ACHN (cell line): ENCODE measurements at places on chromosomes 16 and 17.

- DNase-seq: no peak
Measured at GRCh38 chr17:29862951-29863350, 67.1 kb downstream of the SSH2 start.

DNA sequence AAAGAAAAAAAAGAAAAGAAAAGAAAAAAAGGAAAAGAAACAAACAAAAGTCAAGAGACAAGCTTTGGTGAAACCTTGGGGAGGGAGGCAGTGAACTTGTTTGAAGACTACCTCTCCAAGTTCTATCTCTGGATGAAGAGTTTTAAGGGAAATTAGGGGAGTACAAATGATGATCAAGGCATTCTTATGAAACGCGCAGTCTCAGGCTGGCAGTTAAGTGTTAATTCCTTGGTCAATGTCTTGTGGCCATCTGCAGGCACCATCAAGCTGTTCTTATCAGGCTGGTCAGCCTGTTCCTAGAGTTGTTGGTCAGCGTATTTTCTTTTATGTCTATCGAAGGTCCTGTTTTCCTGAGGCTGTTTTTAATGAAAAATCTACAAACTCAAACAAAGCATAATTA is 8.2 kb upstream of the DRG2 start:
- DNase-seq: no peak

DNA sequence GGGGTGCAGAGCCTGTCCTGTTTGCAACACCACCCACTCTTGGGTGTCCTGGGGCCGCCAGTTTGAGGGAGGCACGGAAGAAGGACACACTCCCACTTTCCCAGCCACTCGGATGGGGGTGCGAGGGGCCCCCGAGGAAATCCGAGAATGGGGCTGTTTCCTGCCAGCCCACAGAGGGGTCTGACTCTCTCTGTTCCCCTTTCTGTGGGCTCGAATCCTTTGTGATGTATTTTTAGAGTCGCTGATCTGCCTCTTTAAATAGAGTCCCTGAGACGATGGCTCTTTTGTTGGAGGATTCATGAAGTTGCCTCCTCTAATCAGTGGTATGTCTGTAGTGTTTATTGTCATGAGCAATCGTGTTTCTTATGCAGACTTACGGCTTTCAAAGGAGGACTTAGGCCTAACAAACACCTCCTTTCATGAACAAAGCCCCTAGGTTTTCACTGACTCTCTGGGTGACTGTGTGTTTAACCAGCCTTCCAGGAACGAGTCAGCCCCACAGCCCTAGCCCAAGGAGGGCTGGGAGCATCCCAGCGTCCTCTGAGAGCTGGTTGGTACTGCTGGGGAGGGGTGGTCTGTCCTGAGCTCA is 29.1 kb downstream of the CIBAR2 start:
- no peak for DNase-seq

DNA sequence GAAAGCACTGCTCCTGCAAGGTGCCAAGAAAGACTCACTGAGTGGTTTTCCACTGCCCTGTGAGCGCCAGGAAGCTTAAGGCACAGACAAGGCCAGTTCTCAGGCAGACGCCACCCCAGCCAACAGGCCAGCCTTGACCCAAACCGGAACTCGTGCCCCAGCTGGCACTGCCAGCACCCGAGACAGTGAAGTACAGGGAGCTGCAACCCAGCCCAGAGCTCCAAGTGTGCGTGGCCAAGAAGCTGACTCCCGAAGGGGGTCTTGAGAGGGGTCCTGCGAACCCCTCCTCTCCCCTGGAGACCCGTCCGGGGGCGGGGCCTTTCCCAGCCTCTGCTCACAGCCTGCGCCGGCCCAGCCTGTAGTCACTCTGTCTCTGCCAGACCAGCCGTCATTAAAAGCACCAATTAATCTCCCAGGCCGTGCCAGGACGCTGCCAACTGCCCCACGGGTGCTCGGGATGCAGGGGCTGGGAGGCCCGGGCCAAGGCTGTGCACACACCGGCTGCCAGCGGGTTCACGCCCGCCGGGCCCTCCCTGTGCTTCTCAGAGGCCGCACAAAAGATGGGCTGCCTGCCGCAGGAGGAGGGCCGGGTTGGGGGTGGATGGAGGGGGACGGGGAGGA is 4.4 kb upstream of the SOX8 start:
- no peak for DNase-seq

DNA sequence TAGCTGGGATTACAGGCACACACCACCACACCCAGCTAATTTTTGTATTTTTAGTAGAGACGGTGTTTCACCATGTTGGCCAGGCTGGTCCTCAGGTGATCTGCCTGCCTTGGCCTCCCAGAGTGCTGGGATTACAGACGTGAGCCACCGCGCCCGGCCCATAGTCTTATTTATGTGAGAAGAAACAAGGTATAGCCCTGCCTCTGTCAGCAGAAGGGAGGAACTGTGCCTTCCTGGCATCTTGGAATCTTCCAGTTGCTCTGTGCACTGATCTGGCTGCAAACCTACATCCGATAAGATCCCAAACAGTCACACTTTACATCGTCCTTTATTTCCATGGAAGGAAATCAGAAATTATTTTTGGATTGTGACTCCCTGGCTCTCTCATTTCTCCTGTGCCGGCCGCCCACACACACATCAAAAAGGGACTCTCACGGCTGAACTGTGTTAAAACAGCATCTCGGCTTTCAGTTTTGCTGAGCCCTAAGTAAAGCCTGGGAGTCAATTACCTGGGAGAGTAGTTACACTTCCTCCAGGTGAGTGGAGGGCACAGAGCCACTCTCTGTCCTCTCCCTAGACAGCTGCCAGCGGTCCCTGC is 23.3 kb downstream of the WIPI1 start:
- DNase-seq: no peak

- DNase-seq: no peak
Measured at GRCh38 chr17:58531122-58531521, 16.7 kb upstream of the MTMR4 start.

GRCh38 chr16:85800321-85800669 is 800 bp downstream of the COX4I1 start:
- DNase-seq: peak; percentile 22

DNA sequence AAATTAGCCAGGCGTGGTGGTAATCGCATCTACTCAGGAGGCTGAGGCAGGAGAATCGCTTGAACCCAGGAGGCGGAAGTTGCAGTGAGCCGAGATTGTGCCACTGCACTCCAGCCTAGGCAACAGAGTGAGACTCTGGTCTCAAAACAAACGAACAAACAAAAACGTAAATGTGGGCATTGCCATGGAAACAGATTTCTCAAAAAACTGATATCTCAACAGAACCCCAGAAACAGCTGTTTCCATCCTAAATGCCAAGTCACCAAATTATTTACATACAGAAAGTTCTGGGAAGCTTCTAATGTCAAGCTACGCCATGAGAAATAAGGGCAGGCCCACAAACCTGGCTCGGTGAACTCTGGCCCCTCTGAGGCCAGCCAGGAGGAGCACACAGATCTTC is 16.0 kb upstream of the ZNF689 start:
- no peak for DNase-seq

GRCh38 chr17:31509095-31509804 is 117.8 kb downstream of the RAB11FIP4 start:
- DNase-seq: no peak

GRCh38 chr17:28085766-28086165 is 43.3 kb downstream of the NLK start:
- no peak for DNase-seq

DNA sequence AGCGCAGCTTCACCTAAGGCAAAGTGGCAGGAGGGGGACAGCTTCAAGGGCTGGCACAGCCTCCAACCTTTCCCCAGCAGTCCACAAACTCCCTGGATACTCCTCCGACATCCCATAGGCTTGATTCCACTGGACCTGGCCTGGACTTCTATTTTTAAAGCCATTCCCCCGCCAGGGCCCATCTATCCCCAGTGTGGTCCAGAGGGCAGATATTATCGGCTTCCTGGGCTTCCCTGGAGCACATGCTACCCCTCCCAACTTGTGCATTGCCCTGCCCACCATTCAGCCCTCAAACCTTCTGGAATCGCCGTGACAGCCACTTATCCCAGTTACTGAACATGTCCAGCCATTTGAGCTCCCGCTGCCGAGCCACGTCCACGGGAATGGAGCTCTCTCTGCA is 5.1 kb downstream of the TBC1D10B start:
- no peak for DNase-seq

DNA sequence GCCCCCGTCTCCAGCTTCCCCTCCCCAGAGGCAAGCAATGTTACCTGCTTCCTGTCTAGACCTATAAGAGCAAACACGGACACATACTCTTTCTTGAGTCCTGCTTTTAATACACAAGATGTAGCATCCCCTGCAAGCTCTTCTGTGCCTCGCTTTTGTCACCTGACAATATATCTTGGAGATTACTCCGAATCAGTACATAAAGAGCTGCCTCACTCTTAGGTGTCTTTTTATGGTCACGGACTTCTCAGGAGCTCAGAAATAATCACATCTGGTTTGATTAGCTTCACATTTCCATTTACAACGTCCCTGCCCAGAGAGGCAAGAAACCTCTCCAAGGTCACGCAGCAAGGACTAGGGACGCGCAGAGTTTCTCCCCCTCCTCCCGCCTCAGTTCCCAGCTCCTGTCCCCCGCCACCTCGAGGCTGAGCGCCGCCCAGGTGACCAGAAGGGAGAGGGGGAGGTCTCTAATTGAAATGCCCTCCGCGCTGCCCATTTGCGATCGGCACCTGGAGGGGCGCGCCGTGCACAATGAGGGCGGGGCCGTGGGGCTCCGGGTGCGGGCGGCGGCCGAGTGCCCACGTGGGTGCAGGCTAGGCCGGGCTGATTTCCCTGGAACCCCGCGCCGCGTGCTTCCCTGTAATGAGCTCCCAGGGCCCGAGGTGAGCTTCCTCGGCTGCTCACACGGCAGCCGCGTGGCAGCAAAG is 13.8 kb upstream of the SEZ6 start:
- DNase-seq: no peak

GRCh38 chr17:75615301-75615700 is 17.9 kb upstream of the SMIM5 start:
- no peak for DNase-seq

DNA sequence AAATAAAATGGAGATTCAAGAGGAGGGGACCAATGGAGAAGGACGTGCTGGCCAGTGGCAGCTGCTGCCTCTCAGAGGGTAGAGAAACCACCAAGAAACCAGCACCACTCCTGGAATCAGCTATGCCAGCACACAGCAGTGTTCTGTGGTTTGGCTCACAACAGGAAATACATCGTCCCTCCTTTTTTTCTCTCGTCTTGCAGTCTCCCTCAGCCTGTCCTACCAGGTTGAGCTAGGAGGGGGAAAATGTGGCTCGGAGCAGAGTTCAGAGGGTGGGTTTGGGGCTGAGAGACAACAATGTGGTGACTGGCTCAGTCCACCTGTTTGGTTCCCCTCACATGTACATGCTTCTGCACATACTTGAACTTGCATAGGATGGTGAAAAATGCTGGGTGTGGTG is 19.9 kb upstream of the SLC16A5 start:
- no peak for DNase-seq

DNA sequence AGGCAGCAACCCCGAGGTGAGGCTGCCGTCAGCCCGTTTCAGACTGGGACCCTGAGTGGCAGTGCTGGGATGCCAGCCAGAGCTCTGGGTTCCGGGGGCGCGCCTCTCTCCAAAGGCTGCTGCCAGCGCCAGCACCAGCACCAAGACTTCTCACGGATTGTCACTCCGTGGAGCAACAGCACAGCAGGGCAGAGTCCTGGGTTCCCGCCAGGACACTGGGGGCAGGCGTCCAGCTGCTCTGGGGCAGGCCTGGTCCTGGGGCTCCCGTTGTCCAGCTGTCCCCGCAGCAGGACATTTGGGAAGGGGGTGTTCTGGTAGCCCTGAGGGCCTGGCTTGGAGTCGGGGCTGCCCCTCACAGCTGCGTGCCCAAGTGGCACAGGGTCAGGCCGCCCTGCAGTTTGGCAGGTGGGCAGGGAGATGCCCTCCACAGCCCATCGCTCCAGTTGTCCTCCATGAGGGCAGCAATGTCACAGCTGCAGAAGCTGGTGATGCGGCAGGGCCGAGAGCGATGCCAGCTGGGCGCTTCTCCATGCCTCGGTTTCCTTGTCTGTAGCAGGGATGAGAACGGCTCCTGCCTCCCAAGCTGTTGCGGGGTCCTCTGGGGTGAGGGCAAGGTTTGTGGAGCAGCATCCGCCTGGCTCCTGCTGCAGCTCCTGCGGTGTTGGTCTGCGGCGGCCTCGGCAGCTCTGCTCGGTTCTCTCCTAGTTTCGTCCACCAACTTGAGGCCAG is 137.3 kb upstream of the CIBAR2 start:
- DNase-seq: no peak

GRCh38 chr16:86073103-86073625 is 174.2 kb downstream of the IRF8 start:
- no peak for DNase-seq

DNA sequence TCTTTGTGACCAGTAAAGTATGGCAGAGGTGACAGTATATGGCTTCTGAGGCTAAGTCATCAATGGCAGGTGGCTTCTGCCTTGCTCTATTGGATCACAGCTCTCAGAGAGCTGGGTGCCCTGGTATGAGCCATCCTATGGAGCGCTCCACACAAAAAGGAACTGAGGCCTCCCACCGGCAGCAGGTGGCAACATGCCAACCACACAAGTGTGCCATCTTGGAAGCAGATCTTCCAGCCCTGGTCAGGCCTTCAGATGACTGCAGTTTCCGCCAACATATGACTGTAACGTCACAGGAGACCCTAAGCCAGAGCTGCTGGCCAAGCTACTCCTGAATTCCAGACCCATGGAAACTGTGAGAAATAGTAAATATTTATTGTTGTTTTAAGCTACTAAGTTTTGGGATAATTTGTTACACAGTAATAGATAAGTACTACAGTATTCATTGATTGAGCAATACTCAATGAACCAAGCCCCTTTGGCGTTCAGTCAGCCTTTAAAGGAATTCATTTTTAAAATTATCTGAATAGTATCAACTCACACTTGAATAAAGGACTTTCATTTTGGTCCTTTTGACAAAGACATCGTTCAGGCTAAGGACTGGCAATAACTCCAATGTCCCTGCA is 69.4 kb upstream of the LHX1 start:
- DNase-seq: no peak

DNA sequence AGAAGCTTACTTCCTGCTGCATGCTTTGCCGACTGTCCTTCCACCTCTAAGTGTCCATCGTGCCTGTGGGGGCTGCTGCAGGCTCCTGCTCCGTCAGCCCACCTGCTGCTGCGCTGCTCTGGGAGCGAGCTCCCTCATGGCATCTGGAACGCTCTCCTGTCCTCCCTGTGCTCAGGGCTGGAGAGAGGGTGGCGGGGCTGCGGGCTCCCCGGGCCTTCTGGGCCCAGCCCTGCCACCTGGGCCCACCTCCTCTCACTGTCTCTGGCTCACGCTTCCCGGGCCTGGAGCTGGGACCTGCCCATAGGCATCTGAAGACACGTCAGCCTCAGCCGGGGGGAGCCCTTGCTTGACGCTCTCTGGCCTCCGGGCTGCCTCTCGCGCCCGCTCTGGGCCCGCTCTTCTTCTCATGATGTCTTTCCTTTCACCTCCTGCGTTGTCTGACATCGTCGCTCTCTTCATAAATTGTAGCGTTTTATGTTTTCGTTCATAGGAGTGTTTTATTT is 27.0 kb downstream of the NME3 start:
- DNase-seq: no peak
